ENCODE measurements at places on chromosomes 2 and 18. TPM values are rescaled to one million over a fixed set of nuclear protein-coding genes. Genes with fewer than 3 reads are reported as not detected.

GRCh38 chr2:202822411-202822810 lies 49.2 kb downstream of the ICA1L start:
- no peak for DNase-seq

- DNase-seq, result no peak
Observed at GRCh38 chr18:70260683-70261082, 28.2 kb upstream of the SOCS6 start.

DNA sequence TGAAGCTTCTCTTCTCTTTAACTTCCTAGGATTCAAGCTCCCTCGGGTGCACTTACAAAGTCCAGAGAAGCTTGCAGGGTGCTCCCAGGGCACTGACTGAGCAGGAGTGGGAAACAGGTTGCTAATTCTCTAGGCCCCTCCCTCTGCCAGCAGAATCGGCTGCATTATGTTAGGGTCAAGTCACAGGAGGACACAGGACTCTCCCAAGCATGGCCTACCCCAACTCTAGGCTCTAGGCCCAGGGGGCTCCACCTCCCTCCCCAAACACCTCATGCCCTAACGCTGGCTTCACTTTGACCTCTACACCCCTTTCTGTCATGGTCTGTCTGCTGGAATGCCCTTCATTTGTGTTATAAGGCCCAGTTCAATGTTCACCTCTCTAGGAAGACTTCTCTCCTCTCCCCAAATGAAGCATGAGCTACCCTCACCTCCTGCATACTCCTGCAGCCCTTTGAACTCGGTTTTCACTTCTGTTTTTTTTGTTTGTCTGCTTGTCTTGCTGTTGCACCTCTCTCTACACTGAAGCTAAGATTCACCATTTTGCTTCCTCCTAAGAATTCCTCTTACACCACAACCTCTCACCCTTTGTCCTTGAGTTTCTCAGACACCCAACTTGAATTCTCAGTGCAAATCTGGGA lies 521.8 kb upstream of the ID2 start:
- no peak for DNase-seq

DNA sequence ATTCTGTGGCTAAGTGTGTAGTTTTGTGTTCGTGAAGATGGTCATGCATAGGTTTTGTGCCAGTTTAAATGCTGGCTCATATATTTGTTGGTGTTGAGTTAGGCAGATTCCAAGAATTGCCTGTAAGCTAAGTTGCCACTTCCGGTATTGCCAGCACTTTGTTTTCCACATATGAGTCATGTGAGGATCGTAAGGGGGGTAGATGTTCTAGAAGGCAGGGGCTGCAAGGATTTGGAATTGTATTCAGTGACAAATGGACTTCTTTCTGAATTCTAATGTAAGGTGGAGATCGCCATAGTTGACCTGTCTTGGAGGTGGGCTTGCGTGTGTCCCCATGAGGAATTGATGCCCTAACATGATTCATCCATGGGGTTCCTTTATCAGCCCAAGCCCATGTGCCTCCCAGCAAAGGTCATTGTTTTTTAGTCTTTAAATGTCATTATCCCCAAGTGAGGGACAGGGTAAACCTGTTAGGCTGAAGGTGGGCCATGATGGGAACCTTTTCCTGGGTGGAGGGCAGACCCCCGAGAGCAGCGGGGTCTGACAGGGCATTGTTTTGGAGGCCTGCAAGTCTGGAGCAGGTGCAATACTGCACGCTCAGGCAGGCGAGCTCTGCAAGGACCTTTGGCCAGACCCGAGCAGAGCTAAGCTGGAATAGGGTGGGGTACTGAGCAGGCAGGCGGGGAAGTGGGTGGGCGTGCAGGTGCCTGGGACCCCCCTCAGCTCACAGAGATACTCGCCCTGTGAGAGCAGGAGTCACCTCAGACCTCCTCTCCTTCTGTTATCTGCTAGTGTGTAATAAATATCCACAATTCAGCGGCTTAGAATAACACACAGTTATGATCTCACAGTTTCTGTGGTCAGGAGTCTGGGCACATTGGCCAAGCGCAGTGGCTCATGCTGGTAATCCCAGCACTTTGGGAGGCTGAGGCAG lies 77.4 kb downstream of the LRRFIP1 start:
- DNase-seq, result no peak

GRCh38 chr2:72128843-72129227 lies 18.8 kb downstream of the CYP26B1 start:
- no peak for DNase-seq

DNA sequence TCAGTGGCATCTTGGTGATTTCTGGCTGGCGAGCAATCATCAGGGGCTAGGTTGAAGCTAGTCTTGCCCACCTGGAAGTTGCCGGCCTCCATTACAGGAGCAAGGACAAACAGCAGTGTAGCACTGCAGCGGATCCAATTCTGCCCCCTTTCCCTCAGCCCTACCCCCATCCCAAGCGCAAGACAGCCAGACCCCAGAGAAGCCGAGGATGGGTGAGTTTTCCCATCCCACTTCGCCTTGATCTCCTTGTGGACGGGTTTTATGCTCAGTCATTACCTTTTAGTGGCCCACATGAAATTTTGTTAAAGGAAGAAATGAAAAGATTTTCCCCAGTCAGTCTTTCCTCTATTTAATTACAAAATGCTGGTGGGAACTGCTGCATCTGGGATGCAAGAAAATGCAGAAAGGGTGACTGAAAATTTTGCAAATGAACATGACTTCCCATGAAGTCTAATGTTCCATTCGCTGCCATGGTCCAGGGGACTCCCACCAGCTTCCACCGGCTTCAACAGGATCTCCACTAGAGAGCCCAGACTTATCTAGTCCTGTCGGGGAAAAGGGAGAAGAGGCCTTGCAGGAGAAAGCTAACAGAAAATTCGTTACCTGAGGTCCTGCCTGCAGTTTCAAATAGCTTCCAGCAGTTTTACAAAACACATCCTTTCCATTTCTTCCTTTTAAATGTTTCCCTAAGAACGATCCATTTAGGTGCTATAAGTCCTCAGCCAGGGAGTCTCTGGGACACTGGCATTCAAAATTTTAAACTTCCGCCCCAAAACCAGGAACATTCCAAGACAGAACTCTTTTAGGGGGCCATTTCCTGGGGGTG lies 1.9 kb upstream of the HOXD9 start:
- DNase-seq, result no peak

- no peak for DNase-seq
Observed at GRCh38 chr2:38549071-38549704, 53.5 kb downstream of the HNRNPLL start.

DNA sequence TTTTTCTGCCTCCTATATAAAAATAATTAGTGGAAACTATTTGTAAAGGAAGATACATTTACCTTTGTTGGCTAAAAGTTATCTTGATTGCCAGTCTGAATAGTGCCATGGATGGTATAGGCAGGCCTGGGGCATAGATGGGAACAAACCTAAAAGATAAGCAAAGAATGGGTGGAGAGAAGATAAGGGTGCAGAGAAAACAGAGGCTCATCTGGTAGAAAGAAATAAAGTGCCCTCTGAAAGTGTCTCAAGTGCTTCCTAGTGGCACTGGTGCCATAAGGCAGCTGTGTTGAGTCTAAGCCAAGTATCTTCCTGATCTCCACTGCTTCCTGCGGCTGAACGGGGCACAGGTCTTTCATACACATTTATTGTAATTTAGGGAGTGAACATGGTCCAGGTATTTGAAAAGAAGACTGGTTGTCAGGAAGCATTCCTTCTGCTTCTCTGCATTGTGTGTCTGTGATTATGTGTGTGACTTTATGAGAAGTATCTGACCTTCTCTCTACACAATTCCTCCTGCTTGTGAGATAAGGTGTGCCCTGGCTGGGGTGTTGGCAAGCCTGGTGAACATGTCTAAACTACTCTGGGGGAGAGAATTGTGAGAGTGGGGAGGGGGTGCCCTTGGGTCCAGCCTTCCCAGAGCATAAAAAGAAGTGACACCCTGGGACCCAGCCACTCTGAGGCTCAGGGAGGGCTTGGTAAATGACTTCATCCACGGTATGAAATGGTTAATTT lies 280.5 kb downstream of the CAMKMT start:
- DNase-seq, result no peak

DNA sequence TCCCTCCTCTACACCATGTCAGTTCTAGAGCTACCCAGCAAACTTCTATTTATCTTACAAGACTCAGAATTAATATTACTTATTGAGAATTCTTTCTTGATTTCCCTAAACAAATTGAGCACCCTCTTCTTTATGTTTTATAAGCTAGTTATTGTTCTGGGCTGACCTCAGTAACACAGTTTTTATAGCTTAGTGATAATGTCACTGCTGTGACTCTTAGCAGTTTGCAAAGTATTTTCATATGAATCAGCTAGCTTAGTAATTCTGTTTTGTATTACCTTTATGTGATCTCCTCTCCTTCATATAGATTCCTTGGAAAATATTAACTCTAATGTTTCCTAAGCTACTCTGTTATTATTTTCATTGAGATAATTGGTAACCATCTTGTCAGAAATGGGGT lies 114.9 kb downstream of the PMS1 start:
- DNase-seq, result no peak

- no peak for DNase-seq
Observed at GRCh38 chr2:72562451-72563153, 263.2 kb downstream of the EXOC6B start.

DNA sequence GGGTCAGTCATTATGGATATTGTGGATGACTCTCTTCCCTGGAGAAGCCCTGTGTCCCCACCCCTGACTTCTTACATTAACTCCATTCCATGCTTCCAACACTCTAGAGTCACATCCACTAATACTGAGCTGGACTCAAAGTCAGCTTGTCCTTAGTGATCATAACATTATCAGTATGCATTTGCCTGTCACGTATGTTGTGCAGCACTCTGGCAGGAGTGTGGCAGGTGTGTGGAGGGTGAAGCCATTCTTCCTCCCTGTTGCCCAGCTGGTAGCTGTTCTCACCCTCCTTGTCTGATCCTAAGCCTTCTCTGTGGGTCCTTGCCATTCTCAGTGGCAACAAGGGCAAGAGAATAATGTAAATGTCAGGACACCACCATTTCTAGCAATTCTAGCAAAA lies 334.1 kb upstream of the RAB6C start:
- no peak for DNase-seq

- no peak for DNase-seq
Observed at GRCh38 chr2:120480903-120481445, 135.0 kb downstream of the INHBB start.

- no peak for DNase-seq
Observed at GRCh38 chr18:69109686-69110085, 291.0 kb upstream of the DOK6 start.

DNA sequence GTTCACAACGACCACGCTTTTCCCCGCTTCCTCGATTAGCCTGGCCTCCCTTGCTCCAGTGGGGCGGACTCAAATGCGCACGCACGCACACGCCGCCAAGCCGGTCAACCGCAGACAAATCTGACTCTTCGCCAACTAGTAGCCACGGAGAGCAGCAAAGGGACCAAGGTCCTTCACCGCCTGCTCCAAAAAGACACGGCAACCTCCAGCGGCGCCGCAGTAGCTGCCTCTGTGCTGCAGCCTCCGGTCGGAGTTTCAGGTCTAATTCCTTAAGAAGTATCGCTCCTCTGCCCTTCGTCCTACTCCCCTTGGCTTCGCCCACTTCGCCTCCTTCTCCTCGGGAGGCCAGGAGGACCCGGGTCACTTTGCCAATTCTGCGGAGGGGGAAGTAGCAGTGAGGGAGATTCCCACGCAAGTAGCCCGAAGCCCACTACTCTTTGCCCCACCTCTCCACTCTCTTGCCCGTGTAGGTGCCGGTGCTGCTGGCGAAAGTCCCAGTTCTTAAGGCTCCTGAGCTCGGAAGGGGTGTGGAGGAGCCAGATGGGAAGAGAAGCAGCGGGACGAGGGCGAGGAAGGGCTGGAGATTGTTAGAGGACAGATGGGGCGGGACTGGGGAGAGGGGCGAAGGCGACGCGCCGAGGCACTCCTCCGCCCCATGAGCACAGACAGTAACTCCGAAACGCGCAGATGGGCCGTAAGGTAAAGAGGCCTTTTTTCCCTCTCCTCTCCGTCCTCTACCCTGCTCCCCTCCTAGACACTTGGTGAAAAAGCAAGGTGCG lies 615 bp downstream of the AKAIN1 start:
- DNase-seq, result no peak

GRCh38 chr2:210616074-210616473 lies 59.7 kb downstream of the CPS1 start:
- no peak for DNase-seq

- DNase-seq, result no peak
Observed at GRCh38 chr18:56559044-56559443, 79.3 kb downstream of the TXNL1 start.

GRCh38 chr18:9096007-9096371 lies 6.5 kb upstream of the NDUFV2 start:
- DNase-seq, result no peak

GRCh38 chr18:70636991-70637390 lies 348.1 kb downstream of the SOCS6 start:
- DNase-seq, result no peak

DNA sequence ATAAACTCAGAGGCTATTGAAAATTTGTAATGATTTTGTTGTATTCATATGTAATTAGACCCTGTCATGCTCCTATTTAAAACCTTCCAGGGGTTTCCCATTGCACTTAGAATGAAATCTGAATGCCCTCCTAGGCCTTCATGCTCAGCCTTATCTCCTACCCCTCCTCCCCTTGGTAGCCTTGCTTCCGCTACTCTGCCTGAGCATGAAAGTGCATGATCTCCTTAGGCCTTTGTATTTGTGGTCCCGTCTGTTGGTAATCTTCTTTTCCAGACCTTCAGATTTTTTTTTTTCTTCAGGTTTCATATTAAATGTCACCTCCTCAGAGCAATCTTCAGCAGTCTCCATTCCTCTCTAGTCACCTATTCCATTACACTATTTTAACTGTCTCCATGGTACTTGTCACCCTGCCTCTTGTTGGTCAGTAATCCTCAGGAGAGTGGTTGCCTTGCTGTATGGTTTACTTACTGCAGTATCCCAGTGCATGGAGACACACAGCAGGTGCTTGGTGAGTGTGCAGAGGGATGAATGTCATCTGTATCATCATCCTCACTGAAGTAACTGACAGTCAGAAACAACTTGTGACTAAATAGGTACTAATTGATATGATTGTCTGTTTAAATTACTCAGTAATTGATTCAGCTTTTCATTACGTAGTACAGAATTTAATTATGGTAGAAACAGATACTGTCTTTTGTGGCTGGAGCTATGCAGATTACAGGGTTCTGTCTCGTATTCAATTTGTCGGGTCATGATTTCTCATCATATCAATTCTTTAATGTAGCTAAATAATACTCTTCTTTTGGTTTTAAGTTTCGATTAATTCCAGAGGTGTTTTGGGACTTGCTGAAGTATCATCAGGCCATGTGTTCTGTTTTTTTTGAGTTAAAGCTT lies 63.9 kb downstream of the PHLPP1 start:
- no peak for DNase-seq

Gene SERPINB10
- not detected for total RNA-seq

Gene GREB1
- total RNA-seq, result 17.5 TPM

Gene KCNG2
- total RNA-seq, result 0.27 TPM

Gene SERPINB11
- total RNA-seq, result not detected

Gene SLC19A3
- not detected for total RNA-seq

Gene ADNP2
- 4.6 TPM for total RNA-seq

Gene C1GALT1C1L
- 0.23 TPM for total RNA-seq

Gene ALK
- total RNA-seq, result 0.32 TPM

Gene DNAJC5G
- not detected for total RNA-seq

Gene MAP3K19
- total RNA-seq, result not detected

Gene CIB4
- not detected for total RNA-seq
